ENCODE measurements at places on chromosomes 5 and 9.
A peak's percentile ranks its signal among the peaks of the same experiment; 100 is the strongest.

DNA sequence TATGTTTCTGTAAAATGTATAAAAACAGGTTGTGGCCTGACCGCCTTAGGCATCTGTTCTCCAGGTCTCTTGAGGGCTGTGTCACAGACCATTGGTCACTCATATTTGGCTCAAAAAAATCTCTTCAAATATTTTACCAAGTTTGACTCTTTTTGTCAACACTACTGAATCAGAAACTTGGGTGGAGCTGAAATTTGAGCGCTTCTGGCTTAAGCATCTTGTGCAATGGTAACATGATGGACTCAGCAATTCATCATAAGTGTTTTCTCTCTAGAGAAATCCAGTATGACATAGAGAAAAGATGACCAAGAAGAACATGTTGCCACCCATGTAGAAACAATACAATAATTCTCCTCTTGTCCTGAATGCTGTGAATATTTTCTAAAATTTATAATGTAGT lies 387.9 kb downstream of the MAT2B start:
- H3K27ac ChIP-seq: no peak overlapping the region
- H3K36me3 ChIP-seq: no peaks in the 10 kb centered on the region
- no peaks in the 10 kb centered on the region for H3K27me3 ChIP-seq
- H3K4me3 ChIP-seq: no peak overlapping the region

DNA sequence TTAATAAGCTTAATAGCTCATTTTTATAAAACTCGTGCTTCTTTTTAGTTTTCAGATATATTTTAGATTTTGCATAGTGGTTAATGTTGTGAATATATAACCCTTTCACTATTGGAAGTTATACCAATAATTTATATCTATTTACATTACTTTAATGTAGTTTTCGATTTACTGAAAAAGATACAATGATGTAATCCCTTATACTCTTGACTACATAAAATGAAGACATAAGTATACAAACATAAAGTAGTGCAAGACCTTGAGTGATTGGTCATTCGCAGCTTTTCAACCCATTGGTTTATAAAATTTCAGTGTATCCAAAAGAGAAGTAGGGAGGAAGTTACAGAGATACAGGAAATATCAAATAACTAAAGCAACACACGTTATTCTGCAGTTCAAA lies 84.3 kb upstream of the GRHPR start:
- no peak overlapping the region for H3K4me3 ChIP-seq
- H3K27me3 ChIP-seq: no peaks in the 10 kb centered on the region
- H3K36me3 ChIP-seq: no peaks in the 10 kb centered on the region

- DNase-seq: no peak
- H3K4me1 ChIP-seq: no peaks in the 10 kb centered on the region
- no peaks in the 10 kb centered on the region for H3K27me3 ChIP-seq
- no peak overlapping the region for H3K4me3 ChIP-seq
- H3K27ac ChIP-seq: no peak overlapping the region
These were observed 160.2 kb downstream of the CNTLN start for GRCh38 chr9:17294822-17295624.

DNA sequence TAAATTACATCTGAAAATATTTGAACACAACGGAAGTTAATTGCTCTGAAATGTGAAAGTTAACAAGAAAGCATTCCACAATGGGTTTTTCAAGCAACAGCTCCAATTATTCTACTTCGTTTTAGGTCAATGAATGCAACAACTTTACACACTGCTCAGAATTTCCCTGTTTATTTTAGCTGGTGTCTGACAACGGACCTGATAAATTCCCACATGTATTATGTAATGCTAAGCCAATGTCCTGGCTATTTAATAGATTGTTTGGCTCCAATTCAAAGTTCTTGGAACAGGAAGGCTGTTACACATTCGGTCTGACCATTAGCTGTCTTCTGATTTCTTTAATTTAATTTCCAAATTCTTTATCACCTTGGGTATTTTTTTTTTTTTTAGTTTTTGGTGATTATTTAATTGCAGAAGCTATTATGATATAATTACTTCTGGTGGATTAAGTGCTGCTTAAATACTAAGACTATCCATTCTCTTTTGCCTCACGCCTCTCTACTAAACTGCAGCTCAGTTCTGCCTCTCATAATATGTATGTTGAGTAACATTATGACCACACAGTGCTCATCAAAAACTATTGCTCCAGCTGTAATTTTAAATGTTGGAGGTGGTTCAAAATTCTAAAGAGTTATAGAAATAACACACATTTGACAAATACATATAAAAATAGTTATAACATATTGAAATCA lies 57.9 kb downstream of the MEF2C start:
- H3K36me3 ChIP-seq: no peaks in the 10 kb centered on the region
- H3K4me3 ChIP-seq: no peak overlapping the region
- peaks cover 25% of the 10 kb centered on the region for H3K4me1 ChIP-seq

GRCh38 chr5:147675168-147675567 lies 107.4 kb downstream of the JAKMIP2 start:
- H3K4me1 ChIP-seq: no peaks in the 10 kb centered on the region
- no peaks in the 10 kb centered on the region for H3K27me3 ChIP-seq
- DNase-seq: no peak
- no peak overlapping the region for H3K4me3 ChIP-seq
- no peaks in the 10 kb centered on the region for H3K36me3 ChIP-seq

GRCh38 chr5:156758011-156758791 lies 91.9 kb upstream of the PPP1R2B start:
- H3K4me3 ChIP-seq: no peak overlapping the region
- no peaks in the 10 kb centered on the region for H3K4me1 ChIP-seq
- no peak overlapping the region for H3K27ac ChIP-seq
- no peaks in the 10 kb centered on the region for H3K36me3 ChIP-seq
- no peak for DNase-seq
- no peaks in the 10 kb centered on the region for H3K27me3 ChIP-seq

- no peak overlapping the region for H3K4me3 ChIP-seq
- no peaks in the 10 kb centered on the region for H3K27me3 ChIP-seq
- no peaks in the 10 kb centered on the region for H3K4me1 ChIP-seq
- no peak for DNase-seq
- no peak overlapping the region for H3K27ac ChIP-seq
- no peaks in the 10 kb centered on the region for H3K36me3 ChIP-seq
These were observed 22.1 kb upstream of the GALNT10 start for GRCh38 chr5:154168395-154168794.

DNA sequence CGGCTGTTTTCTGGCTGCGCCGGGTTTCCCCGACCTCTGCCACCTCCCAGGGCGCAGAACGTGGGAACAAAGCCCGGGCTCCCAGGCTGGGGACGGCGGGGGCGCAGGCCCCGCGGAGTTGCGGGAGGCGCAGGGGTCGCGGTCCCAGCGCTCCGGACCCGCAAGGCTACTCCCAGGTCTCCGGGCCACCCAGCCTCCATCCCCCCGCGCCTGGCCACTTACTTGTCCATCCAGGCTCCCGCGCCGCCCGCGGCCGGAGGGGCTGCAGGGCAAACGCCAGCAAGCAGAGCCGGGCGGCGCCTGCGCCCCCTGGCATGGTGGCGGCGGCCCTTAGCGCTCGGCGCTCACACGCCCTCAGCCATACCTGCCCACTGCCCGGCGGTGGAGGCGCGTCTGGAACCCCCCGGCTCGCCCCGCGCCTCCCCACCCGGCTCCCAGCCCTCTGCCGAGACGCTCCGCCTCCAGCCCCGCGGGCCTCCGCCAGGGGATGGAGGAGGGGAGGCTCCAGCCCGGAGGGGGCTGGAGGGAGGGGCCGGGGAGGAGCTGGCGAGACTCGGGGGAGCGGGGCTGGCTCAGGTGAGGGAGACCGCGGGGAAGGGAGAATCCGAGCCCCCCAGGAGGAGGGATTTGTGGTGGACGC lies at the start of gene ADAM19:
ADAM19 (minus strand) TSS at position 395 of the 640 bp plus-strand sequence; CDS start at position 316, 79 bp downstream.
- peak within 1 kb of the TSS; percentile 43 for H3K27ac ChIP-seq
- peak within 1 kb of the TSS; percentile 16 for H3K4me3 ChIP-seq
- H3K27me3 ChIP-seq: peaks cover 10% of the 10 kb centered on the region
- H3K36me3 ChIP-seq: no peaks in the 10 kb centered on the region

DNA sequence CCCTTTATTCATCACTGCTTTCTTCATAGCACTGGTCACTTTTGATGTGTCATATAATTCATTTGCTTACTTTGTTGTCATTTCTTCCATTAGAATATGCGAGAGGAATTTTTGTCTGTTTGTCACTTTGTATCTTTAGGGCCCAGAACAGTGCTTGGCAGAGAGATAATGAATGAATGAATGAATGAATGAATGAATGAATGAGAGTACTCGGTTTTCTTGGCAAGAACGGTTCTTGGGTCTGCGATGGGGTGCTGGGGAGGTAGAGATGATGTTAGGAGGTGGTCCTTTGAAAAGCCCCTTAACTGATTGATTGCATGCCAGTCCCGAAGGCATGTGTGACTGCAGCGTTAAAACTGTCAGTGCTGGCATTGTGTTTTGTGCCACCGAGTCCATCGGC lies 52.4 kb upstream of the LRRTM2 start:
- H3K4me3 ChIP-seq: no peak overlapping the region
- no peak overlapping the region for H3K27ac ChIP-seq
- DNase-seq: no peak
- H3K27me3 ChIP-seq: no peaks in the 10 kb centered on the region
- peaks cover 25% of the 10 kb centered on the region for H3K4me1 ChIP-seq

DNA sequence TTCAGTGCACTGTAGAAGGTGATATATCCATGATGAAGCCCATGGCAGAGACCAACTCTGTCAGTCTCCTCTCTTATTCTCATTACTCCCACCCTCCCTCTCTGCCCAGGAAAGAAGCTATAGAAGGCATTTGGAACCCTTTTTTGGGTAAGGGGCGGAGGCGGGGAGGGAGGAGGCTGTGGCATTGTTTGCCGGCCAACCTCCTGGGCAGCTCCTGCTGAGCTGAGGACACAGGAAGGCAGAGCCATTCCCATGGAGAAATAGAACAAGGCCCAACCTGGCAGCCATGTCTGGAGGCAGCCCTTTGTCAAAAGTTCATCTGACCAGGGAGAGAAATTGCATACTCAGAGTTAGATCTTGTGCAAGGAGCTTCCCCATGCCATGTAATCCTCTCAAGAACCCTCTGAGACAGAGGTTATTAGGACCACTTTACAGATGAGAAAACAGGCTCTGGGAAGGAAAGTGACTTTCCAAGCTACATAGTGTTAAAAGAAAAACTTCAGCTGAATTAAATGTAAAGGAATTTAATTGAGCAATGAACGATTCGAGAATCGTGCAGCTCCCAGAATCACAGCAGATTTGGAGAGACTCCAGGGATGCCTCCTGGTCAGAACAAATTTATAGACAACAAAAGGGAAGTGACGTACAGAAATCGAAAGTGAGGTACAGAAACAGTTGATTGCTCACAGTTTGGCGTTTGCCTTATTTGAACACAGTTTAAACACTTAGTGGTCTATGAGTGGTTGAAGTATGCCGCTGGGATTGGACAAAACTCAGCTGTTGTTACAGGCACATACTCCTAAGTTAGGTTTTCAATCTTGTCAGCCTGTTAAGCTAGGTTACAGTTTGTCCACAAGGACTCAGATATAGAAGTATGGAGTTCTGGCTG lies 158.6 kb downstream of the MELK start:
- no peak overlapping the region for H3K4me3 ChIP-seq
- DNase-seq: no peak
- no peaks in the 10 kb centered on the region for H3K4me1 ChIP-seq
- H3K36me3 ChIP-seq: no peaks in the 10 kb centered on the region
- H3K27me3 ChIP-seq: no peaks in the 10 kb centered on the region
- no peak overlapping the region for H3K27ac ChIP-seq

DNA sequence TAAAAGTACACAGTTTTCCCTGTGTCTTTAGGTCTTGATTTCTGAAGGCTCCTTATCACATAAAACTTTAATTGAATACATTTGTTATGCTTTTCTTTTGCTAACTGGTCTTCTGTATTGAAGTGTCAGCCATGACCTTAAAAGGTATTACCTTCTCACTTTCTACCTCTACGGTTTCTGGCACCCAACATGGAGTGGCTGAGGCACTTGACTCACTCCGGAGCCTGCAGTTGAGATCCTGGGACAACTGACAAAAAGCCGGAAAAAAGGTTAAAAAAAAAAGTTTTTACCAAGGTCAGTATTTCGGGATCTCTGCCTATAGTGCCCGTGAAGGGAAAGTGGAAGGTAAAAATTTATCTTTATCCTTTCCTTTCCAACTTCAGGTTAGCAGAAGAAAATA lies 197.0 kb downstream of the ARRDC3 start:
- no peaks in the 10 kb centered on the region for H3K27me3 ChIP-seq
- no peaks in the 10 kb centered on the region for H3K36me3 ChIP-seq
- DNase-seq: no peak
- H3K4me1 ChIP-seq: no peaks in the 10 kb centered on the region
- no peak overlapping the region for H3K27ac ChIP-seq

DNA sequence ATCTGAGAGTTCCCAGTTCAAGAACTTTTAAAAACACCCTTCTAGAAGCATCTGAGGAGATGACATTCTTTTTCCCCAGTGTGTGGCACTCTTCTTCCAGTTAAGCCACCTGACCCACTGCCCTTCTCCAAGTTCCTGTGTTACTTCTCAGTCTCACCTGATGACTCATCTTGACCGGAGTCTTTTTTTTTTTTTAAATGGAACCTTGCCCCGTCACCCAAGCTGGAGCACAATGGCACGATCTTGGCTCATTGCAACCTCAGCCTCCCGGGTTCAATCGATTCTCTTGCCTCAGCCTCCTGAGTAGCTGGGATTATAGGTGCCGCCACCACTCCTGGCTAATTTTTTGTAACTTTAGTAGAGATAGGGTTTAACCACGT lies 224.1 kb upstream of the DAB2 start:
- no peaks in the 10 kb centered on the region for H3K36me3 ChIP-seq
- no peak overlapping the region for H3K27ac ChIP-seq
- H3K4me3 ChIP-seq: no peak overlapping the region
- H3K27me3 ChIP-seq: no peaks in the 10 kb centered on the region
- H3K4me1 ChIP-seq: no peaks in the 10 kb centered on the region

DNA sequence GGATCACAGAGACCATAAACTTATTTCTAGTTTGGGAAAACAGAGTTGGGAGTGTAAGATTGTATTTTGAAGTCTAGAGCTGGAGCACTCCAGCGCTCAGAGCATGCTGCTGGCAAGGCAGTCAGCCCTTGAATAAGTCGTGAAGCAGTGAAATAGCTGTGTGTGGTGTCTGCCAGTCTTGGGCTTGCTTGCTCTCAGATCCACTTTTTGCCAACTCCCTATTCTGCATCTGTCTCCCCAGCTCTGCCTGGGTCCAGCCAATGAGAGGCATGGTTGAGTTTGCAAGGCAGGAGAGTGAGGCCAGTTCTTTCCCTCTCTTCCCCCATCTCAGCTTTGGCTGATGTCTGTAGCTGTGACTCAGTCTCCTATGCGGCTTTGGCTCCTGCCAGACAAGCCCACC lies 23.3 kb upstream of the RASGRF2 start:
- H3K27ac ChIP-seq: no peak overlapping the region
- no peak overlapping the region for H3K4me3 ChIP-seq
- no peaks in the 10 kb centered on the region for H3K4me1 ChIP-seq
- no peak for DNase-seq
- H3K36me3 ChIP-seq: no peaks in the 10 kb centered on the region

GRCh38 chr5:29897916-29898315 lies 1295.6 kb upstream of the CDH6 start:
- H3K27me3 ChIP-seq: no peaks in the 10 kb centered on the region
- no peak overlapping the region for H3K4me3 ChIP-seq
- no peaks in the 10 kb centered on the region for H3K36me3 ChIP-seq
- H3K4me1 ChIP-seq: no peaks in the 10 kb centered on the region

- H3K27me3 ChIP-seq: no peaks in the 10 kb centered on the region
- H3K27ac ChIP-seq: no peak overlapping the region
- no peaks in the 10 kb centered on the region for H3K36me3 ChIP-seq
- no peak overlapping the region for H3K4me3 ChIP-seq
- no peaks in the 10 kb centered on the region for H3K4me1 ChIP-seq
These were observed 68.3 kb downstream of the FGF1 start for GRCh38 chr5:142617416-142618129.

GRCh38 chr9:123225995-123226394 lies 42.4 kb downstream of the STRBP start:
- no peak overlapping the region for H3K27ac ChIP-seq
- DNase-seq: no peak
- no peak overlapping the region for H3K4me3 ChIP-seq
- no peaks in the 10 kb centered on the region for H3K27me3 ChIP-seq
- H3K36me3 ChIP-seq: no peaks in the 10 kb centered on the region
- H3K4me1 ChIP-seq: no peaks in the 10 kb centered on the region

Data from body of pancreas (tissue), 4 donors.